ENCODE measurements at places on chromosomes 2 and 18.

DNA sequence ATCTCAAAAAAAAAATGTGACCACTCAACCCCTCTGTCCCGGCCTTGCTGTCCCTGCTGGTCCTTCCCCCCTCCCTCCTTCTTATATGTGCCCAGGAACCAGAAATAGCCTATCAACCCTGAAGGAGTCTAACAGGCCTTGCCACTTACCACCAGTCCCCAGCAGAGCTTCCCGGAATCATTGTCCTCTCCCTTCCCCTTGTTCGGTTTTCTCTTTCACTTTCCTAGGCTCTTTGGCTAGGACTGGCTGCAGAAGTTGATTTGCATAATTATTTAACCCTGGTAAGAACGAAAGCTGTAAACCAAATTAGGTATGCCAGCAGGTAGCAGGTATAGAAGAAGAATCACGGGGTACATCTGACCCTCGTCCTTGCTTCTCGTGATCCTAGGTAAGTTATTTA, 72.6 kb upstream of the ZNF532 start:
- no peak for DNase-seq

DNA sequence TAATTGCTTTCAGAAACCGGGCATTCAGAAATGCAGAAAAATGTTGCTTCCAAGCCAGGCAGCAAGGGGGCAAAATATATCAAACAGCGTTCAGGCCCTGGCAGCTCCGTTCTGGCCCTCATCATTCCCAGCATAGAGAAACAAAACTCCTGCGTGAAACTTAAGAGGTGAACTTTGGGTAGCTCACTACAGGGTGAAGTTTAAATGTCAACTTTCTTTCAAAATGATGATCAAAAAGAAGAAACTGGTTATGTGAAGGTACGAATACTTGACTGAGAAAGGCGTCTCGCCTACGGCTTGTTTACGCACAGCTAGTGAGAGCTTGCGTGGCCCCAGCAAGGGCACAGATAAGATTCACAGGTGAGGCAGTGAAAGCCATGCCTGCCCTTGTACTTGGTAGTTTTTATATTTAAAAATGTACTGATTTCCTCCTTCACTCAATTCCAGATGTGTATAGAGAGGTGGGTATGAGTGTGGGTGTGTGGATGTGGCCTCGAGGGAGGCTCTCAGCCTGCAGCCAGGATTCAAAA, 127.5 kb downstream of the NFATC1 start:
- DNase-seq = no peak

- no peak for DNase-seq
Measured at GRCh38 chr18:42157878-42158277, 202.8 kb downstream of the PIK3C3 start.

DNA sequence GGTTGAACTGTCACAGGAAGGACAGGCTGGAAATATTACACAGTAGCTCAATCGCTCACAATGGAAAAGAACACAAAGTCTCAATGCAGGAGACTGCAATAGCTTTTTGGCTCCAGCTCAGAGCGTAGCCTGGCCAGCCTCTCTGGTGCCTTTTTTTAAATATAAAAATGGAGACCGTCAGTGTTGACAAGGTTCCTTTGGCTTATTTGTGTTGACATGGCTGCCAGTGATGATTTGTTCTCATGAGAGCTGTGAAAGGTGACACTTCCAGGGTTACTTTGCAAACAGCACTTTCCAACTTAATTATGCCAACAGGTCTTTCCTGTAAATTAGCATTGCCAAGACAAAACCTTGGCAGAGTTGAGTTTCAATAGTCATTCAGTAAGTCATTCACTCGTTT, 70.8 kb downstream of the KCNE4 start:
- DNase-seq = no peak

DNA sequence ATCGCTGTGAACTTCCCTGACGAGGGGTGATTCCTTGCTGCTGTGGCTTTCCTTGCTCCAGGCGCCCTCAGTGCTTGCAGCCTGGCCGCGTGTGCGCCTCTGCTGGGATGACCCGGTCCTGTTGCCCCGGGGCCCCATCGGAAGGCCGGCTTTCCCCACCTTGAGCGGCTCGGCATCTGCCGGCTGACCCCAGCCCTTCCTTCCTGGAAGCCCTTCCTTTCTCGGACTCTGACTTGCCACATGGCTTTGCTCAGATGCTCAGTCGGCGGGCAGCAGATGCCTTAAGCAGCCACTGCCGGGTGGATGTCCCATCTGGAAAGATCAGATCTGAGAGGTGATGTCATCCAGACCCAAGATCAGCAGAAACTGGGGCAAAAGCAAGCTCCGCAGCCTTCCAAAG, 100.5 kb upstream of the ODC1 start:
- DNase-seq = no peak

Data from HuH-7 (cell line).